Thymus (tissue), 14 donors: ENCODE measurements at places on chromosomes 5 and 9.

DNA sequence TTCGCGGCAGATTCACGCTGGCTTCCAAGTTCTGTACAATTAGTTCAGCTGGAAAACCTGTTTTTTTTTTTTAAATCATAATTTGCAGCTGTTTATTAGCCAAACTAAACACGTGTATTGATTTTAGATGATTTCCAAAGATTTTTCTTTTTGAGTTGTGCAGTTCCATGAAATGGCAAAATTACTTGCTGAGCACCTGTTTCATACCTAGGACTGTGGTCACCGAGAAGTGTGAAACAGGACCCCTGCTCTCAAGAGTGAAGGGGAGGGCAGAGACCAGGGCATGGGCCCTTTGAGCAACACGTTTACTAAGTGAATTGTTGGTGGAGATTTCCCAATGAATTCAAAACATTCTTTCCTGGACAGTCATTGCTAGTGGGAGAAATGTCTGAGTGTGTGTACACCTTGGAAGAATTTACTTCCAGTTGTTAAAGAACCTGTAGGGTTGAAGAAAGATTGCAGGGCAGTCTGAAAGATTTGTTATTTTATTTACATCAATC is 688 bp downstream of the SNX24 start:
- peak; percentile 4 for DNase-seq

DNA sequence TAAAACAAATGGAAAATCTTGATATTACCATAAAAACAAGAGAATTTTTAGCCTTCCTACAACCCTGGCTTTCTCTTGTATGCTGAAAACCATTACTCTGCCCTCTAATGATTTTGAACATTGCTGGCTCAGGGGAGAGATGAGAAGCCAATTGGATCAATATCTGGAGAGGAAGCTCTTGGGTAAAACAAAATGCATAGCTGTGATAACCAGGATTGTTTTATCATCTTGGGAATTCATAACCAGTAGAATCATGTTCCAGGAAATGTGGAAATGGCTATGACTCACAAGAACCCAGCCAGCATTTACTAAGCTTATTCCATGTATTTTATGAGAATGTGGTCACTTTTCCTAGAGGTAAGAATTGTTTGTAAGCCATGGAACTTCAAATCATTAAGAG is 51.1 kb upstream of the CTNND2 start:
- DNase-seq = no peak

- no peak for DNase-seq
Observed at GRCh38 chr5:105931881-105932421, 1738.8 kb downstream of the EFNA5 start.

GRCh38 chr5:169945831-169946261 is 34.4 kb downstream of the INSYN2B start:
- DNase-seq = no peak

- no peak for DNase-seq
Observed at GRCh38 chr9:135268981-135269380, 181.5 kb downstream of the OLFM1 start.

DNA sequence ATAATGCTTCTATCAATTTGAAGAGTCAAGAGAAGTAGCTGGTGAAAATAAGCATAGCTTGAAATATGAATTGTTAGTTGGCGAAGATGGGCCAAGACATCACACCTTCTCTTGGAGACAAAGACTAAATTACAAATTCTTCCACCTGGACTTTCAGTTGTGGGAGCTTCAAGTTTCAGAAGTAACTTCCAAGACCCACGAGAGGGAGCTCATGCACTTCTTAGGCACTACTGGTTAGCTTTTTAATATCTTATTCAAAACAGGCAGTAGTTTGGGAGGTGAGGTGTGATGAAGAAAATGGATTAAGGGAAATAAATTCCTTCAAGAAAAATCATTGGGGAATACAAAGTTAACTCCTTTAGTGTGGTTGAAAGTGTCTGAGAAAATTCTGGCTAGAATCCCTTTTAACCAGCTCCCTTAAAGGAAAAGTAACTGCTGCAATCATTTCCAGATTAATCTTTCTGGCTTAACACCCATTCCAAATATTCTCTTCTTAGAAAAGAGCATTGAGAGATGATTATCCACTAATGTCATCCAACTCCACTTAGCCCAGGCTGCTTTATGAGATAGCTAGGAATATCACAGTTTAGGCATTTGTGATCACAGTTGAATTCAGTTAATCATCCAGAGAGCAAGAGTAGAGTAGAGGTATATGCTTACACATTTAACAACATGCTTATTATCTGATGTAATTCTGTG is 139.5 kb upstream of the DMRTA1 start:
- DNase-seq = no peak

GRCh38 chr5:176902102-176902814 is 3.1 kb upstream of the HK3 start:
- DNase-seq = no peak

- DNase-seq = no peak
Observed at GRCh38 chr5:151909628-151910027, 15.0 kb downstream of the GLRA1 start.

- DNase-seq = no peak
Observed at GRCh38 chr9:4734150-4734549, 6.9 kb downstream of the AK3 start.

GRCh38 chr5:73946919-73947602 is 321.1 kb downstream of the ARHGEF28 start:
- no peak for DNase-seq

DNA sequence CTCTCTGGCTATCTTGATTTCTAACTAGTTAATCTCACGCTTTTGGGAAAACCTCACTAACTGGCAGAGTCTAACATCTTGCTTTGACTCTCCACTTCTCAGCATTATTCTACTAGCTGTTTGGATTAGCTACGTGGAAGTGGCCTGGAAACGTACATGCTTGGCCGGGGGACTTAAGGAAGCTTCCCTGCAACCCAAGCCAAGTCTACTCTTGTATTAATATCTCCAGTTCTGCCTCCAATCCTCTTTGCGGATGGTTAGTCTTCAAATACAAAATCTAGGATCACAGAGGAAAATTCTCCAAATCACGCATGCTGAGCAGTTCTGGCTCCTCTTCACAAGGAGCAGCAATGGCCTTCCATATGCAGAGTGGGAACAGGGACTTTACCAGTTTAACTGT is 51.8 kb upstream of the RETREG1 start:
- no peak for DNase-seq

GRCh38 chr9:114163517-114163951 is 8.2 kb downstream of the COL27A1 start:
- no peak for DNase-seq

DNA sequence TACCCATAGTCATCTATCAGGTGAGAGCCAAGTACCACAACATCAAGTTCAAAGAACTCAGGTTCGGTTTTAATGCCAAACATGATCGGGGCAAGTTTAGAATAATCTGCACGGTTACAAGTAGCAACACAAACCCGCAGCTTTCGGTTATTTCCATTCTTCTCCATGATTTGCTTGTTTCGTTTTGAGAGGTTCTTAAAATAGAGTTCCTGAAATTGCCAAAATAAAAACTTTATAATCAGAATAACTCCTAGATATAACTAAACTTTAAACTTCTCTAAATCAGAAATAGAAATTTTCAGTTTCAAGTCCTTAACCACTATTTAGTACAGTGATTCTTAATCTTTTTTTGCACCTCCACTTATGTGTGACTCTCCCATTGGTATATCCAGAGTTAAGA is 9.1 kb downstream of the GNE start:
- DNase-seq = no peak

GRCh38 chr5:33675958-33676464 is 215.8 kb downstream of the ADAMTS12 start:
- no peak for DNase-seq

- no peak for DNase-seq
Observed at GRCh38 chr5:150662731-150663516, 1.9 kb downstream of the MYOZ3 start.

DNA sequence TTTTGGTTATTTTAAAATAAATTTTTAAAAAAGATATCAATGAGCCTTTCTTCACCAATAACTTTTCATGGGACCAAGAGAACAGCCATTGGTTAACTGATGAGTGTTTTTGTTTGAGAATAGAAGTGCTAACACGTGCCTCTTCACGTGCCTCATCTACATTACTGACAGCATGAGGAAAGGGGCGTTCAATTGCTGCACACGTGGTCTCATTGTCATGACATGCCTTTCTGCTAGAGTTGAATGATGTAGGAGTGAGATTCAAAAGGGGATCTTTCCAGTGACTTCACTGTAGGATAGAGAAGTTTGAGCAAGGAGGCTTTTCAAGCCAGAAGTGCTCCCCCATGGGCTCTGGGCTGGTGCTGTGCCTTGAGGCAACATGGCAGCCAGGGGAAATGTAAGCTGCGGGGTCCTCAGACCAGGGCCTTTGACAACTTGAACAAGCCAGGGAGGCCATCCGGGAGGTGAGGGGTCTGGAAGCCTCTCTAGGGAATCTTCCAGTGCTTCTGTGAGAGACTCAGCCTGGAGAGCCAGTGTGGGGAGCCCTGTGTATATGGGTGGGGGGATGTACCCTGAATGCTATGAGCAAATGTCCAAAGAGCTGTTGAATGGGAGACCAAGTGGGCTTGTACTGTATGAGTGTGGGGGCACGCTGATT is 51.2 kb upstream of the FSTL4 start:
- no peak for DNase-seq

GRCh38 chr5:173664154-173664526 is 47.7 kb upstream of the BOD1 start:
- peak; percentile 27 for DNase-seq

DNA sequence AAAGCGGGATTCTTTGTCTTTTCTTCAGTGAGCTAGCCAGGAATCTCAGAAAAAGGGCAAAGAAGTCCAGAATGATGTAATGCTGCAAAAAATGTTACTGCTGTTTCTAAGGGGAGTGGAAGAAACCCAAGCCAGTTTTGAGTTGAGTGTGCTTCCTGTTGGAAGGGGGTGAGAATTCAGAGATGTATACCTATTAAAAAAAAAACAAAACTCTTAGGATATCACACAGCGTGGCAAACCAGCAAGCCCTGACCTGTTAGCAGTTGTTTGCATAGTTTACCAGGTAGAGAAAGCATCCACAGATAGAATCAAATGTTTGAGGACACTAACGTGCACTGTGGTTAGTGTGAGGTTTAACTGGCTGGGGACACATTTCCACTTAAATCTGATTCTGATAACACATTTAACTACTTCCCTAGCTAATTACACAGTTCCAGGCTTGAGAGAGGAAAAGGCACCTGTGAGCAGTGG is 11.4 kb downstream of the BASP1 start:
- DNase-seq = no peak

GRCh38 chr9:27168496-27168895 is 59.5 kb downstream of the TEK start:
- no peak for DNase-seq

- no peak for DNase-seq
Observed at GRCh38 chr9:21002040-21002439, 29.4 kb downstream of the HACD4 start.

DNA sequence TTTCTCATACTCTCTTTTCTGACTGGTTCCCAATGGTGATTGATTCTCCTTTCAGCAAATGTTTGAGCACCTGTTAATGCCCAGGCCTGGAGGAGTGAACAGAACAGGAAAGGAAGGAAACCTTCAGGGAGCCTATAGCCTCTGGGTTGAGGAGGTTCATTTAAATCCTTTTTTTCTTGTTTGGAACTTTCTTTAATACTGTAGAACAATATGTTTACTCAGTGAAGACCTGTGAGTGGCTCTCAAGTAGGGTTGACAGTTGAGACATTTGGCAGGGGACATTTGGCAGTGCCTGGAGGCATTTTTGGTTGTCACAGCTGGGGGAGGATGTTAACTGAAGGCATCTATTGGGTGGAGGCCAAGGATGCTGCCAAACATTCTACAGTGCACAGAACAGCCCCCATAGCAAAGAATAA is 6.1 kb upstream of the FAM120AOS start:
- DNase-seq = no peak

GRCh38 chr9:84340535-84340934 is at the start of gene SLC28A3:
Gene SLC28A3, minus strand, starts transcription at chr9:84340758. Its CDS starts 125 bp downstream, at chr9:84340633.
- DNase-seq = no peak

GRCh38 chr5:69276422-69277174 is 41.9 kb downstream of the CDK7 start:
- DNase-seq = no peak

GRCh38 chr5:132294728-132295504 is 722 bp downstream of the SLC22A4 start:
- no peak for DNase-seq

DNA sequence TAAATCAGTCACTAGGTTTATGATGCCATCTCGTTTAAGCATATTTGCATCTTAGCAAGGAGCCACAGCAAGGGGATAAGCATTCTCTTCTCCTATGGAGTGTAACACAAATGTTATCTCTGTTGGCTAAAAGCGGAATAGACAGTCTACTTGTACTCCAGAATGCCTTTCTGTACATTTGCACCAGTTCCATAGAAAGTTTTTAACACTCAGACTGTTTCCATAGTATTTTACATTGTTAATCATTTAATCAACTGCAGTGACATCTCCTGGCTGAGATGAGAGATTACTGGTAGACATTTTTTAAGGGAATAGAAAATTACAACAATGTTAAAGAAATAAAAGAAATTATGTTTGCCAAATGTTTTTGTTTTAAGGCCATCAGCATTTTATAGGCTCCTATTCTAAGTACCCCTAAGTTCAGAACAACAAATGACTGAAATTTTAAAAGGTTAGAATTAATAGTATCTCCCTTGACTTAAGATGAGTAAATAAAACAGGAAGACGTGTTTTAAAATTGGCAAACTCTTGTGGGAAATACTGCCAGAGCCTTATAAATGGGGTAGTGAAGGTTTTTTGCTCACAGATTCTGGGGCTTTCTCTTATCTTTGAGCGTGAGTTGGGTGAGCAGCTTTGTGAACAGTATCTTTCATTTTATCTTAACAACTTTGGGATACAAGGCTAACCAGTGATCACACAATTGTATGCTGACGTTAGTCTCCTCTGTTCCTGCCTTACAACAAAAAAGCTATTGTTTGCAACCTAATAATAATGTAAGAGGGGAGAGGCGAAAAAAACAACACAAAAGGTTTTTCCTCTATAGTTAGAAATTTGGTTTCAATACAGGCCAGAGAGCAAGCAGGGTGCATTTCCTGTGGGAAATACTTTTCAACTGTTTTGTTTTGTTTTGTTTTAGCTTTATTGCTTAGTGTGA is 294.3 kb downstream of the FBXL7 start:
- DNase-seq = no peak

GRCh38 chr9:117122102-117122501 is 292.8 kb downstream of the ASTN2 start:
- no peak for DNase-seq

DNA sequence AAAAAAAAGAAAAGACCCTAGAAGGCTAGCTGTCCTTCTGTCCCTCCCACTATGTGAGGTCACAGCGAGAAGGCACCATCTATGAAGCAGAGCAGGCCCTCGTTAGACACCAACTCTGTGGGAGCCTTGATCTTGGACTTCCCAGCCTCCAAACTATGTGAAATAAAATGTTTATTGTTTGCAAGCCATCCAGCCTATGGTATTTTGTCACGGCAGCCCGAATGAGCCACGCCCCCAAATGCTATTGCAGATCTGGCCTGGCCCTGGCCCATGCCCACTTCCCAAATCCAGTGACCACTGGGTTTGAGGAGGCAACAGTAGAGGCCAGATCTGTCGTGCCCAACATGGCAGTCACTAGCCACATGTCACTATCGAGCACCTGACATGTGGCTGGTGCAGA is 10.8 kb downstream of the STK10 start:
- no peak for DNase-seq

DNA sequence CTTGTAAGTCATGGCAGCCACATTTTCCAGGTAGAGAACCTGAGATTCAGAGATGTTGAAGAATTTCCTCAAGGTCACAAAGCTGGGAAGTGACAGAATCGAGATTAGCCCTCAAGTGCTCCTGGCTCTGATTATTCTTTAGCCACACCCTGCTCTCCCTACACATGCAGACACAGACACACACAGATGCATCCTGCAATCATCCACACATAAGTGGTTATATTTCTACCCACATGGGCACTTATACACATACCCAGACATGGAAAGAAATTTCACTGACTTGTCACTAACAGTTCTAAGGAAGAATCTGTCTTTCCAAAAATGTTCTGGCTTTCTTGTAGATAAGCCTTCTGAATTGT is 32.2 kb upstream of the GALNT10 start:
- no peak for DNase-seq
